ENCODE measurements at places on chromosomes 11 and 22. TPM values are rescaled to one million over a fixed set of nuclear protein-coding genes. Genes with fewer than 3 reads are reported as not detected.

Gene C22orf15
- not detected for total RNA-seq

Gene RAG1
- 0.34 TPM for total RNA-seq

Gene MS4A6A
- total RNA-seq = not detected

Gene TUB
- total RNA-seq = not detected

Gene MS4A15
- not detected for total RNA-seq

Gene SCGB2A2
- total RNA-seq = not detected

DNA sequence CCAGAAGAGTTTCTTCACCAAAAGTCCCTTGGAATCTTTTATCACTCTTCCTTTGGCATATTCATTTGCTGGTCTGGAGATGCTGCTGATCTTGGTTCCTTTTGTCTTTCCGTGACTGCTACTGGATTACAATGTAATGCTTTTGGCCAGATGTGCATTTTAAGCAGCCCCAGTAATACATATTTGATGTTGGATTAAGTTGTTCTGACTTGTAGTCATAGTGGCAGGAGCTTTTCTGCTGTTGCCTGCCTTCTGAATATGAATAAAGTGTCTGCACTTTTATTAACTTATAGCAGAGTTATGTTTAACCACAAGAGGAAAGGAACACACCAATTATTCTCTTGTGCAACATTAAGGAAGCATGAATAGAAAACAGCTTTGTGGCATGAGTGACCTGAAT, 360.0 kb upstream of the DDI1 start:
- H3K36me3 ChIP-seq = no peaks in the 10 kb centered on the region
- no peak overlapping the region for H3K27ac ChIP-seq
- DNase-seq = no peak
- no peaks in the 10 kb centered on the region for H3K4me1 ChIP-seq
- no peaks in the 10 kb centered on the region for H3K27me3 ChIP-seq

DNA sequence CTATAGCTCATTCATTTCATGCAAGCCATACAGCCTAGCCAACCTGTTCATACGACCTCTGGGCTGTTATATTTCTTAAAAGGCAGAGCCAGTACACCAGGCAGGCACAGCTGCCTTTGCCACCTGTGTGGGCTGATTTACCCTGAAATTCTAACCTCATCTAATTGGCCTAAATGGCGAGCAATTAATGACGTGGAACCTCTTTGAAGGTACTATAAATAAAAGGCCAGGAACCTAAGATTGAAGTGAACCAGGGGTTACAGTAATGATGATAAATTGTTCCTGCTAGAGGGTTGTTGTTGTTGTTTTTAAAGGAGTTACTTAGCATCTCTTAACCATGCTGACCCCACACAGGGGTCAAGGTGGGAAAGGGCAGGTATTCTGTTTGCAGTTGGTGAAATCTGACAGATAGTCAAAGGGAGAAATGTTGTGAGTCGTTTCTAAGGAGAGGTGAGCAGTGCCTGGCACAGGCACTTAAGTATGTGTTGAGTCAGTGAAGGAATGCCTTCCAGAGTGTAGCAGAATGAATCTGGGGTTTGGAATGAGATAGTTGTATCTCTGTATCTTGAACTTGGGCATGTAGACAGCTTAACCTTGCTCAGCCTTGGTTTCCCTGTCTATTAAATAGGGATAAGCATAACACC, 213.5 kb upstream of the NAV2 start:
- H3K27ac ChIP-seq = no peak overlapping the region
- H3K27me3 ChIP-seq = no peaks in the 10 kb centered on the region
- peaks cover 1% of the 10 kb centered on the region for H3K4me1 ChIP-seq
- H3K36me3 ChIP-seq = no peaks in the 10 kb centered on the region
- no peak for DNase-seq

DNA sequence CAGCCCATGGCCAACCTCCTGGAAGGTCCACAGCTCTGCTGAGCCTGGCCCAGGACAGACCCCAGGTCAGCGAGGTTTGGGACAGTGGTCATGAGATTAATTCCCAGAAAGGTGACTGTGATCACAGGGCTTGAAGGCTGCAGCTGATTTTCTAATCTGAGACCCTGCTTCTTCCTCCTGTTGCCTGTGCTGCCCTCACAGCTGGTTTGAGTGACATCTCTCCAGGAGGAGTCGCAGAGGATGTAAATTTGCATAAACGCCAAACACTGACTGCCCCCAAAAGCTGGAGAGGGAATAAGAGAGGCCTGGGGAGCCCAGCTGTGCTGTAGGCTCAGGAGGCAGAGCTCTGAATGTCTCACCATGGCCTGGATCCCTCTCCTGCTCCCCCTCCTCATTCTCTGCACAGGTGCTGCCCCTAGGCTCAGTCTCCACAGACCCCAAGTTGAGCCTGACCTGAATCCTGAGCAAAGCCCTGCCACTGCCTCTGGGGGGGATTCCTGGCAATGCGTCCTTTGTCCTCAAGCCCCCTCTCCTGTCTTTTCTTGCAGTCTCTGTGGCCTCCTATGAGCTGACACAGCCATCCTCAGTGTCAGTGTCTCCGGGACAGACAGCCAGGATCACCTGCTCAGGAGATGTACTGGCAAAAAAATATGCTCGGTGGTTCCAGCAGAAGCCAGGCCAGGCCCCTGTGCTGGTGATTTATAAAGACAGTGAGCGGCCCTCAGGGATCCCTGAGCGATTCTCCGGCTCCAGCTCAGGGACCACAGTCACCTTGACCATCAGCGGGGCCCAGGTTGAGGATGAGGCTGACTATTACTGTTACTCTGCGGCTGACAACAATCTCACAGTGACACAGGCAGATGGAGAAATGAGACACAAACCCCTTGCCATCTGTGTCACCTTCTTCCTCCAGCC, 23.8 kb downstream of the GGTLC2 start:
- H3K4me3 ChIP-seq = no peak overlapping the region
- H3K36me3 ChIP-seq = no peaks in the 10 kb centered on the region
- DNase-seq = peak; percentile 57
- peaks cover 37% of the 10 kb centered on the region for H3K4me1 ChIP-seq
- H3K27ac ChIP-seq = no peak overlapping the region
- H3K27me3 ChIP-seq = no peaks in the 10 kb centered on the region

DNA sequence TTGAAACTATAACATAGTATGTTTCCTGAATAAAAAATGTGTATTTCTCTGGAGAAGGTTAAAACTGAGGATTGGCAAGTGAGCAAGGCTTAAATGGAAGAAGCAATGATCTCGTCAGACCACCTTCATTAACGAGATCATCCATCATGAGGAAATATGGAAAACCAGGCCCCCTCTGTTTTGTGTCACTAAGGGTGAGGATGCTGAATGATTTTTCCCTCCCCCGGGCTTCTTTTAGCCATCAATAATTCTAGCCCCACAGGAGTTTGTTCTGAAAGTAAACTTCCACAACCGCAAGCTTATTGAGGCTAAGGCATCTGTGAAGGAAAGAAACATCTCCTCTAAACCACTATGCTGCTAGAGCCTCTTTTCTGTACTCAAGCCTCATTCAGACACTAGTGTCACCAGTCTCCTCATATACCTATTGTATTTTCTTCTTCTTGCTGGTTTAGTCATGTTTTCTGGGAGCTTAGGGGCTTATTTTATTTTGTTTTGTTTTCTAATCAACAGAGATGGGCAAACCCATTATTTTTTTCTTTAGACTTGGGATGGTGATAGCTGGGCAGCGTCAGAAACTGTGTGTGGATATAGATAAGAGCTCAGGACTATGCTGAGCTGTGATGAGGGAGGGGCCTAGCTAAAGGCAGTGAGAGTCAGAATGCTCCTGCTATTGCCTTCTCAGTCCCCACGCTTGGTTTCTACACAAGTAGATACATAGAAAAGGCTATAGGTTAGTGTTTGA, 5.8 kb upstream of the HBE1 start:
- no peak overlapping the region for H3K4me3 ChIP-seq
- H3K27ac ChIP-seq = no peak overlapping the region
- H3K36me3 ChIP-seq = no peaks in the 10 kb centered on the region
- H3K27me3 ChIP-seq = no peaks in the 10 kb centered on the region
- 0 out of 2 replicates have a peak, but pooled peaks cover under 1% of the 10 kb centered on the region for H3K4me1 ChIP-seq

- 0 out of 2 replicates have a peak, but pooled peaks cover under 1% of the 10 kb centered on the region for H3K27me3 ChIP-seq
- no peaks in the 10 kb centered on the region for H3K4me1 ChIP-seq
- no peak for DNase-seq
- H3K27ac ChIP-seq = no peak overlapping the region
- no peak overlapping the region for H3K4me3 ChIP-seq
These were observed 51.0 kb downstream of the MTNR1B start for GRCh38 chr11:93020248-93021046.

- no peak overlapping the region for H3K27ac ChIP-seq
- no peaks in the 10 kb centered on the region for H3K36me3 ChIP-seq
- no peaks in the 10 kb centered on the region for H3K27me3 ChIP-seq
- H3K4me1 ChIP-seq = no peaks in the 10 kb centered on the region
- H3K4me3 ChIP-seq = no peak overlapping the region
These were observed 7.3 kb upstream of the PLEKHA7 start for GRCh38 chr11:17021511-17021910.

- H3K27ac ChIP-seq = no peak overlapping the region
- H3K36me3 ChIP-seq = no peaks in the 10 kb centered on the region
- H3K4me1 ChIP-seq = no peaks in the 10 kb centered on the region
- no peaks in the 10 kb centered on the region for H3K27me3 ChIP-seq
These were observed 105.4 kb downstream of the CACNA1I start for GRCh38 chr22:39675947-39676346.

DNA sequence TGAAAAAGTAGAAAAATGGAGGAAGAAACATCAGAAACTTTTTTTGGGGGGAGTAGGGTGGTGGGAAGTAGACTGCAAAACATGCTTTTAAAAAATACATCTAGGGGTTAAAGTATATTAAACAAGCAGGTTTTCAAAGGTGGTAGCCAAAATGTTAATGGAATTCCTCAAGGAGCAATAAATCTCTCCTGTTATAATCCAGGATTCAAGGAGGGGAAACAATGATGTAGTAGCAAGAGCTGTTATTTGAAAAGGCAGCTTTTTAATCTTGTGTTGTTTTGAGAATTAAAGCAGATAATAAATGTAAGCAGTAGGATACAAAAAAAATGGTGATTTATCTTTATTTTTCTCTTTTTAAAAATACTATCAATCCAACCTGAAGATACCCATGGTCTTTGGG, 736.5 kb upstream of the CCDC90B start:
- no peak overlapping the region for H3K27ac ChIP-seq
- no peaks in the 10 kb centered on the region for H3K36me3 ChIP-seq
- no peak for DNase-seq
- H3K27me3 ChIP-seq = no peaks in the 10 kb centered on the region
- H3K4me3 ChIP-seq = no peak overlapping the region
- H3K4me1 ChIP-seq = no peaks in the 10 kb centered on the region

DNA sequence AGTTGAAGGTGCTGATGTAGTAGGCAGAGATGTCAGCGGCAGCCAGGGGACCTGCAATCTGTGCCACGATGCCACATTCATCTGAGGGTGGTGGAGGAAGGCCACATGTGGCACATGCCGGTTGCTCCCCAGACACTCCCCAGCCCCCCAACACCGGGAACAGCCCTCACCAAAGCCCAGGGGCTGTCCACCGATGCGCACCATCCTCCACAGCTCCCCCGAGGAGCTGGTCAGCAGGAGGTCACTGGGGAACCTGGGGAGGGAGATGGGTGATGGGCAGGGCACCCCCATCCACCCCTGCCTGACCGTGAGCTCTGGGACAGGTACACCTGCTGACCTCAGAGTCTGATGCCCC, 3.5 kb downstream of the CASTOR1 start:
- no peaks in the 10 kb centered on the region for H3K27me3 ChIP-seq
- no peak for DNase-seq
- no peak overlapping the region for H3K27ac ChIP-seq
- H3K4me3 ChIP-seq = no peak overlapping the region

GRCh38 chr11:123144707-123145106, 50.3 kb downstream of the CLMP start:
- no peak overlapping the region for H3K27ac ChIP-seq
- no peaks in the 10 kb centered on the region for H3K27me3 ChIP-seq
- H3K36me3 ChIP-seq = no peaks in the 10 kb centered on the region
- DNase-seq = no peak
- no peaks in the 10 kb centered on the region for H3K4me1 ChIP-seq
- H3K4me3 ChIP-seq = no peak overlapping the region

- H3K27ac ChIP-seq = peak overlapping the region; percentile 57
- H3K36me3 ChIP-seq = no peaks in the 10 kb centered on the region
- no peak overlapping the region for H3K4me3 ChIP-seq
- peak; percentile 68 for DNase-seq
- no peaks in the 10 kb centered on the region for H3K27me3 ChIP-seq
- peaks cover 18% of the 10 kb centered on the region for H3K4me1 ChIP-seq
These were observed 127.7 kb downstream of the MAML2 start for GRCh38 chr11:96215110-96215782.

DNA sequence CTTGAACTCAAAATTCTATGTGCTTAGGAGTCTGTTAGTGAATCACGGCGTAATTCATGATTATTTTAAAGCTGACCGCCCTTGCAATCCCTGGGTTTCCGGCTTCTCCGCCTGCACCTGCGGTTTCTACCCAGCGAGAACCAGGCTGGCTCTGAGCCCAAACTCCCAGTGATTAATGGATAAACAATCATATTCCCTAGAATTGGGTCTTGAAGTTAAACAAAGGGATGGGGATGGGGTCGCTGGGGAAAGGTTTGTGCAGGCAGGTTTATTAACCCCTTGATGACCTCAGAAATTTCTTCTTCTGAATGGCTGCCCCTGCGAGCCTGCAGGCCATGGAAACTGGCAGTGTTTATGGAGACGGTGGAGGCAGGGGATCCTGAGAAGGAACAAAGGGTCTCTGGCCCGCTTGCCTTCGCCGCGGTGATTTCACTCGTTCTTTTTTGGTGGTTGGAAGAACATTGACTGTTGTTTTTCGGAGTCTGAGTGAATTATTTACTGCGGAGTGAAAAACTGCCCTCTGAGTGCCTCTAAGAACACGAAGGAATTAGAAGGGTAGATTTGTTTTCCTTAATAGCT, 1000.3 kb downstream of the BRD1 start:
- DNase-seq = no peak
- no peak overlapping the region for H3K4me3 ChIP-seq
- H3K36me3 ChIP-seq = no peaks in the 10 kb centered on the region

- no peak overlapping the region for H3K27ac ChIP-seq
- no peak for DNase-seq
- H3K36me3 ChIP-seq = no peaks in the 10 kb centered on the region
- H3K27me3 ChIP-seq = no peaks in the 10 kb centered on the region
These were observed 41.3 kb upstream of the SLN start for GRCh38 chr11:107752949-107753822.

DNA sequence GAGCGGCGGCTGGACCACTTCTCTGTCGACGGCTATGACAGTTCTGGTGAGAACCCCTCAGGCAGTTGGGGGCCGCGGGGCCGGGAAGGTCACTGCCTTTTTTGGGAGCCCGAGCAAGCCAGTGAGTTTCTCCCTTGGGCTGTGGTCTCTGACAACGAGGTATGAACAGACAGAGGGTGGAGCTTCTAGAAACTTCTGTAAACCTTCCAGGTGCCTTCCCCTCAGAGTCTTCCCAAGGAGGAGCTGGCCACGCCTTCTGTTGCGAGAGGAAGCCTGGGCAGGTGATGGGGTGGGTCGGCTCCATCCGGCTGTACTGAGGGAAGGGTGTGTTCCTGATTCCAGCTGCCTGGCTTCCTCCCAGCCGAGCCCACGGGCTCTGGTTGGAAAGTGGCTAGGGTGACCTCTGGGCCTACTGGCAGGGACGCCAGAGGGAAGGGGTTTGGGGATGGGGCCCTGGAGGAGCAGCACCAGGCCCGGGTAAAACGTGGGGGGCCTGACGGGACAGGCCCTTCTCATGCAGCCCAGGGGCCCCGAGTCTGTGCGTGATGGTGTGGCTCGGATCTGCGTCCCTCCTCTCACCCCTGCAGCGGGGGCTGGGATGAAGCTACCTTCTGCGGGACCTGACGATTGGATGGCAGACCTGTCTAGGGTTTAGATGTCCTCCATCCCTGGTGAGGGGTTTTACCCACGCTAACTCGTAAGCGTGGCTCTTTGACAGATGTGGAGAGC, 110.8 kb downstream of the KCNQ1OT1 start:
- no peak overlapping the region for H3K4me3 ChIP-seq
- H3K27me3 ChIP-seq = no peaks in the 10 kb centered on the region
- H3K4me1 ChIP-seq = no peaks in the 10 kb centered on the region
- DNase-seq = no peak
- no peak overlapping the region for H3K27ac ChIP-seq
